ENCODE measurements at places on chromosomes 12 and 14. TPM values are rescaled to one million over a fixed set of nuclear protein-coding genes. Genes with fewer than 3 reads are reported as not detected.
A peak's percentile ranks its signal among the peaks of the same experiment; 100 is the strongest.

GRCh38 chr12:6961695-6962284 lies 8.7 kb downstream of the PHB2 start:
- DNase-seq: peak; percentile 90

DNA sequence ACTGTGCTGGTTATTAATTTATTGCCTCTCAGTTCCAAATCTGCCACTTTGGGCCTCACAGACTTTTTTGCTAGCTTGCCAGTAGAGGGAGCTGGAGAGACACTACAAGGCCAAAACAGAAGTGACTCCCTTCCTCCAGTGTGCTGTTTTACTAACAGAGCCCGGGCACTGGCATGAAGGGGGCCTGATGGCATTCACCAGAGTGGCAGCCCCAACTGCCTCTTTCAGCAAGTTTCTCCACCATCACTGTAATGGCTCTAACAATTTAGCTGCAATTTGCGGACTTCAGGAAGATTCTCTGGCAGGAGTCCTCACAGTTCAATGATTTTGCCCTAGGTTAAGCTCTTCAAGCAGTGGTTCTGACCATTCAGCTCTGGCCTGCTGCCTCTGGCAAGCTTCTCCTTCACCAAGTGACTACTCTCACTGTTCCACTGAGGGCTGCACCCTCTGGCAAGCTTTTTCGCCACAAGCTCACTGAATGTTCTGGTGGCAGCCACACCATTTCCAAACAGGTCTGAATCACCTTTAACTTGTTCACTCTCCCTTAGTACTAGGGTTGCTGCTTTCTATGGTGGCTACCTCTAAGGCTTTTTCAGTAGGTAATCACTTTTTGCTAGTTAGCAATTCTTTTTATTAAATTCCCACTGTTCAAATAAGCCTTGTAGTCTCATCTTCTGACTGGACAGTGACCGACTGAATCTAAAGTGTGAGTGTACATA lies 104.9 kb downstream of the ZC3H14 start:
- peak; percentile 74 for DNase-seq

DNA sequence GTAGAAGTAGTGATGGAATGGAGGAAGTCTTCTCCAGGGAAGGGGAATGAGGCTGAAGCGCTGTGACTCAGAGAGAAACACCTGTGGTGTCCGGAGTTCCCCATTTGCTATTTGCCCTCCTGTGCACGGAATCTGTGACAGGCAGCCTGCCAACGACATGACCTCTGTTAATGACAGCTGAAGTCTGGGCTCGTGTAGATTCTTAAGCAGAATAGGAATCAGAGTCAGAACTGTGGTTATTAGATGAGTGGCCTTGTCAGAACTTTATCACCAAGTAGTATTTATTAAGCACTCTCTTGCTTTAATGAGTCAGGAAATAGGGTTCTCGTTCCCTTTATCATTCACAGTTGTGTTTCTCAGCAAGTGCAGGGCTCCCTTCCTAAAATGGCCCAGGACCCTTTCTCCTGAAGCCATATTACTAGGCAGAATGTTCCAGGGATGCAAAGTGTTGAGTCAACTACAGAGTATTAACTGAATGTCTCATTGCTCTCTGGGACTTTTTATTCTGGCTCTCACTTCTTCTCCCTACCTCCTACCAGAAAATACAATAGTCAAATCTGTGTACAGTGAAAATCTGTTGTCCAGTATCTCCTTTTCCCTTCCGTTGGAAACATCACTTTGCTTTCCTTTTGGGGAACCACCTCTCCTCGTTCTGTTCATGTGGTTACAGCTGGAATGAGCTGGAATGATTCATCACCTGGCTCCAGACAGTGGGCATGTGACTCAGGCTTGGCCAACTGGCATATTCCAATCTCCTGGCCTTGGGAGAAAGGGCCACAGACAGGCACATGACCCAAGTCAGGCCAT lies 77.8 kb upstream of the MAX start:
- peak; percentile 93 for DNase-seq

GRCh38 chr14:80587096-80587724 lies 354.3 kb downstream of the CEP128 start:
- DNase-seq: peak; percentile 25

- peak; percentile 15 for DNase-seq
These were observed 72.9 kb downstream of the DENND5B start for GRCh38 chr12:31517994-31518393.

DNA sequence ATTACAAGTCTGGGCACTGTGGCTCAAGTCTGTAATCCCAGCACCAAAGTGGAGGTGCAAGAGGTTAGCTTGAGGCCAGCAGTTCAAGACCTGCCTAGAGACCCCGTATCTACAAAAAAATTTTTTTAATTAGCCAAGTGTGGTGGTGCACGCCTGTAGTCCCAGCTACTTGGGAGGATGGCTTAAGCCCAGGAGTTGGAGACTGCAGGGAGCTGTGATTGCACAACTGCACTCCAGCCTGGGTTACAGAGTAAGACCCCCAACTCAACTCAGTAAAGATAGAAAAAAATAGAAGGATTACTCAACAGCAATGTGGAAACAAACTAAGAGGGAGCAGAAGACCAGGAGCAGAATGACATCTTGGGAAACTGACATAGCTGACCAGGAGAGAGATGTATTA lies 13.3 kb downstream of the SBNO1 start:
- no peak for DNase-seq

CCDC177 gene
- not detected for total RNA-seq

KRT4 gene
- not detected for total RNA-seq

All from Daoy (cell line).